ENCODE measurements at places on chromosomes 1 and 21.

DNA sequence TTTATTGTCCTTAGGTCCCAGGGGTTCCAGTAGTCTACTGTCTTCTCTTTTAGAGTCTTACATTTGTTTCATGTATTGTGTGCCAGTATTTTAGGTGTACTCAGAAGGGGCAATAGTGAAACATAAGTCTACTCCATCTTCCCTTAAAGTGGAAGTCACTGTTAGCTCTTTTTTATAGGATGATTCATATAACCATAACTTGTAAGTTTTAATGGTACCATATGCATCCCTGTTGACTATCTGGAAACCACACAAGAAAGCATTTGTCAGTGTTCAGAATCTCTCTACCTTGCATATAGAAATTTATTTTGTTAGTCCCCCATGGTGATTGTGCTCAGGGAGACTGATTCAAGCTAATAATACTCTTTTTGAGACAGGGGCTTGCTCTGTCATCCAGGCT lies 149.9 kb downstream of the HS2ST1 start:
- DNase-seq, result no peak

DNA sequence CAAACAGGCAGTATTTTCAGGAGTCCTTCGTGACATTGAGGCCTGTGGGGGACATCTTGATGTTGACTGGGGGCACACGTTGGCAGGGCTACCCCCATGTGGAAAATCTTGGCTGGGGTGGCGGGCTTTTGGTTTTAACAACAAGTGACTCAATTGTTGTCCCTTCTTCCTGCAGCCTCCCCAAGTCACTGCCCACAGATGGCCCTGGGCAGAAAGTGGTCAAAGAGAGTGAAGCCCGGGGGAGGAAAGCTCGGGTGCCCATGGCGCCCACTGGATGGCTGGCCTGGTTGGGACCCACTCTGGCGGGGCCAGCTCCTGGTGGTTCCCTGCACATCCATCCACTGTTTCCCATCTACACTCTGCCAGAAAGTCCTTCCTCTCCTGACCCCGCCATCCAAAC lies 24.6 kb upstream of the ZNF648 start:
- DNase-seq, result no peak

GRCh38 chr1:115652236-115652788 lies 10.5 kb downstream of the VANGL1 start:
- DNase-seq, result no peak

DNA sequence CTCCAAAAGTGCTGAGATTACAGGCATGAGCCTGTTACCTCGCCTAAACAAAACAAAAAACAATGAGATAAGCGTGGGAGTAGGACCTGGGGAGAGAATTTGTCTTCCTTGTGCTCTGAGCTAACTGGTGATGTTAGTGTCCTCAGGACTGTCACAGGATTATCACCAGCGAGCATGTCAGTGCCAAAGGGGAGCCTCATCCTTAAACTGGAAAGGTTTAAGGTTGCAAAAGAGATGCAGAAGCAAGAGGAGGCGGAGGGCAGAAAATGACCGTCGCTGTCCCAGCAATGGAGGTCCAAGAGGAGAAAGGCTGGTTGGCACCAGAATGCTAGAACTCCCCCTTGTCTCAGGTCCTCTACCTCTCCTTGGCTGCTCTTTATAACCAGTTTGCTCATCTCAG lies 3.9 kb downstream of the SYPL2 start:
- no peak for DNase-seq

DNA sequence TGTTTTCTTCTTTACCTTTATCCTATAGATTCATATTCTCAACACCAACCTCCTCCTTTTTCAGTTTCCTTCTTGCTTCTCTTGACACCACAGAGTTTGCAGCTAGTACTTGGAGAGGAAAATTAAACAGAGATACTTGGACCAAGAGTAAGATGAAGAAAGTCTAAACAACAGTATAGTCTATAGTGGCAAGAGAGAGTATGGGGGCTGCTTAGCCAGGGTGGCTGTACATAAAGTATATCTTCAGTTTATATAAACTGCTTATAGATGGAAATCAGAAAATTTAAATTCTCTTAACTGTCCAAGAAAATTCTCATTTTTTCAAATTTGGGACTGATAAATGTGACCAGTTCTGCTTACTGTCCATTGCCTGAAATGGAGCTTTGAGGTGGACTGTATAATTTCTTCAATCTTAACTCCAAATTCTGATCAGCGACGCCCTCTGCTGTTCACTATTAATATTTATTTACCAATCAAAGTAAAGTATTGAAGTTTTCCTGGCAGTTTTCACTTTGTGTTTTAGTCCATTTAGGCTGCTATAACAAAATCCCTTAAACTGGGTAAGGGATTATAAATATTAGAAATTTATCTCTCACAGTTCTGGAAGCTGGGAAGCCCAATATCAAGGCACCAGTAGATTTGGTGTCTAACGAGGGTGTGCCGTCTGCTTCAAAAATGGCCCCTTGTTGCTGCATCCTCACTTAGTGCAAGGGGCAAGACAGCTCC lies 14.8 kb upstream of the METTL18 start:
- DNase-seq, result no peak

GRCh38 chr1:108007531-108007930 lies 42.6 kb upstream of the VAV3 start:
- no peak for DNase-seq

DNA sequence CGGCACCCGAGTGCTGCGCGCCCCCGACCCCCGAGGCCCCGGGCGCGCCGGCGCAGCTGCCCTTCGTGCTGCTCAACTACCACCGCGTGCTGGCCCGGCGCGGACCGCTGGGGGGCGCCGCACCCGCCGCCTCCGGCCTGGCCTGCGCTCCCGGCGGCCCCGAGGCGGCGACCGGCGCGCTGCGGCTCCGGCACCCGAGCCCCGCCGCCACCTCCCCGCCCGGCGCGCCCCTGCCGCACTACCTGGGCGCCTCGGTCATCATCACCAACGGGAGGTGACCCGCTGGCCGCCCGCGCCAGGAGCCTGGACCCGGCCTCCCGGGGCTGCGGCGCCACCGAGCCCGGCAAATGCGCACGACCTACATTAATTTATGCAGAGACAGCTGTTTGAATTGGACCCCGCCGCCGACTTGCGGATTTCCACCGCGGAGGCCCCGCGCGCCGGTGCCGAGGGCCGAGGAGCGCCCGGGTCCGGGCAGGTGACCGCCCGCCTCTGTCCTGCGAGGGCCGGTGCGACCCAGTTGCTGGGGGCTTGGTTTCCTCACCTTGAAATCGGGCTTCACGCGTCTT lies 49.0 kb downstream of the SIM2 start:
- DNase-seq, result no peak

DNA sequence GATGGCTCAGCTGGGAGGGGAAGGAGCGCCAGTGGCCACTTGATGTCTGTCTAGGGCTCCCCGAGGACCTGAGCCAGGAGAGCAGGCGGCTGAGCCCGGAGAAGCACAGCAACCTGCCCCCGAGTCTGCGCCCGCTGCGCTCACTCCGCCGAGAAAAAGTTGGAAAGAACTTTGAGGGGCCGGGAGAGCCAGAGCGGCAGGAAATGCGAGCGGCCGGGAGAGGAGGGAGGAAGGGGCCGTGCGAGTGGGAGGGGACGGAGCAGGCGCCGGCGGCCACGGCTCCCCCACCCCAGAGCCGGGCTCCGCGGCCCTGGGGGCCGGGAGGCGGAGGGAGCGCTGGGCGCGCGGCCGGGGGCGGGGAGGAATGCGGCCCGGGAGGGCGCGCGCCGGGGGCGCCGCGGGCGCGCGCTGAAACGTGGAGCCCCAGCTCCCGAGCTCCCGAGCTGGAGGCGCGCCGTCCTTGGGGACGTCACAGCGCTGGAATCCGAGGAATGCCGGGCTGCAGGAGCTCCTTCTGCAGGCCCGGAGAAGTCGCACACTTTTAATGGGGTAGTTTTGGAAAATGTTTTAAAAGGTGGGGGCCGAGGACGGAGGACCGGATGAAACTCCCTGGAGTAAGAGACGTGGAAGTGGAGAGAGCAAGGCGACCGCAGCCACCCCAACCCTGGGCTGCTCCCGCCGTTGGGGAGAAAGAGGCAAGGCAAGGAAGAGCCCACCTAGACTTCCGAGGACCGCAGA lies at the start of gene PTPN14:
Gene PTPN14 (minus strand): TSS at position 167 of the 738 bp plus-strand sequence. CDS start 86,799 bp downstream, outside the sequence.
- no peak for DNase-seq

GRCh38 chr1:40431385-40431784 lies 18.9 kb upstream of the ZFP69B start:
- DNase-seq, result no peak

DNA sequence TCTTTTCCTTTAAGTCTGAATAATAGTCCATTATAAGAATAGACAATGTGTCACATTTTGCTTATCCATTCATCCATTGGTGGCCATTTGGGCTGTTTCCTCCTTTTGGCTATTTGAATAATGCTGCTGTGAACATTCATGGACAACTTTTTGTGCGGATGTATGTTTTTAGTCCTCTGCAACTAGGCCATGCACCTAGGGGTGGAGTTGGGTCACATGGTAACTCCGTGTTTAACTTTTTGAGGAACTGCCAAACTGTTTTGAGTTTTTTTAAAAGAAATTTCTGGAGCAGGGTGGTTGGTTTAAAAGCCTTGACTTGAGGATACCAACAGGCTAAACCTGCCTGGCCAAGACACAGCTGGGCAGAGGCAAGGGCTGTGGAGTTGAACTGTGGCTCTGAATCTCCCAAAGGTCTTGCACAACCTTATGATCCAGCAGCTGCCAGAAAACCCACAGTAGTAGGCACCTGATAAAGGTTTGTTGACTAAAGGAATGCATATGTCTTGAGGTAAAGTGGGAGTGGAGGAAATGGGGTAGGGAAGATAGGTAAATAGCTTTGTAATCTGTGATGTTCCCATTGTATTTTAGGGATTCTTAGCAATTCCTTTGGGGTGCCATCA lies 5.6 kb upstream of the RPTN start:
- no peak for DNase-seq

DNA sequence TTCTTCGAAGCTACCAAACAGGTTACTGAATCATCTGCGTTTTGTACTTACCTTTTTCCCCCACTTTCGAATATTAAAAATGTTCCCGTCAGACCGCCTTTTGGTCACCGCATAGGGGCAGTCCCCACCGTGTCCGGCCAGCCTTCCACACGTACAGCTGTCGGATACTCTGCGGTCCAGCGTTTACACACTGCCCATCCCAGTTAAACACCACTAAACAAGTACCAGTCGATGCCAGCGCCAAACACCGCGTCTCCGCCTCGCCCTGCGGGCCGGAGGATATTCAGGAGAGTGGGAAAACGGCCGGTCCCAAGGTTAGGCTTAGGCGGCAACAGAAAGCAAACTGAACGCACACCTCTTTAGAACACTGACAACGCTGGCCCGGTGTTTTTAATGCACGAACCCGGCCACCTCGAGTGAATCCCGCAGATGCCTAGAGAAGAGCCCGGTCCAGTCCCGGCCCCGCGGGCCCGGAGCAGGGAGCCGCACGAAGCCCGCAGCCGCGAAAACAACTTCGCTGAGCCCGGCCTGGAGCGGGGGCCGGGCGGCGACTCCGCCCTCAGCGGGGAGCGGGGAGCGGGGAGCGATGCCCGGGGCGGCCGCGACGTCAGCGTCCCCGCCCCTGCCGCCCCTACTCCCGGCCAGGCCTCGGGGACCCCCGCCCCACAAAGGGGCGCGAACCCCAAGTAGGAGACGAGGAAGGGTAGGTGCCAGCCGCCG lies 730 bp upstream of the PHF13 start:
- no peak for DNase-seq

DNA sequence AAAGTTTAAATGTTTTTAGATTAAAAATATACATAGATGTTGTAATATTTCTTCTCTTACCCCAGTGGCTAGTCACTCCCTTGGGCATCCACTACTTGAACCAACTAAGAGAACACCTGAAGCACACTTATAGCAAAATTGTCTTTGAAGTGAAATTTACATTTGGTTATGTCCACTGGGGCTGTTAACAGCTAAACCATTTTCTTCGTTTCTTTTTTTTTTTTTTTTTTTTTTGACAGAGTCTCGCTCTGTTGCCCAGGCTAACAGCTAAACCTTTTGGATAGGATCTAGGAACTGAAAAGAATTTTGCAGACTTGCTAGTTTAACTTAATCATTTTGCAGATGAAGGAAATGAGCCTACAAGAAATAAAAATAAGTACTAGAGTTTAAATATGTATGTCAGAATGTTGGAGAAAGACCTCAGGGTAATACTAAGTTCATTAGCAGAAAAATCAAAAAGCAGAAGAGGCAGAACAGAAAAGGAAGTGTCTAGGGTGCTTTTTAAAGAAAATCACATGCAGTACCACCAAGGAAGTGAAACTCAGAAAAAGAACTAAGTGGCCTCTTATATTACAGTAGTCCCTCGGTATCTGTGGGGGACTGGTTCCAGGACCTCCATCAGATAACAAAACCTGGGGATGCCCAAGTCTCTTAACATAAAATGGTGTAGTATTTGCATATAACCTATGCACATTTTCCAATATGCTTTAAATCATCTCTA lies 11.8 kb downstream of the DRAM2 start:
- no peak for DNase-seq

GRCh38 chr21:32813265-32813903 lies 41.8 kb upstream of the PAXBP1 start:
- DNase-seq, result no peak

DNA sequence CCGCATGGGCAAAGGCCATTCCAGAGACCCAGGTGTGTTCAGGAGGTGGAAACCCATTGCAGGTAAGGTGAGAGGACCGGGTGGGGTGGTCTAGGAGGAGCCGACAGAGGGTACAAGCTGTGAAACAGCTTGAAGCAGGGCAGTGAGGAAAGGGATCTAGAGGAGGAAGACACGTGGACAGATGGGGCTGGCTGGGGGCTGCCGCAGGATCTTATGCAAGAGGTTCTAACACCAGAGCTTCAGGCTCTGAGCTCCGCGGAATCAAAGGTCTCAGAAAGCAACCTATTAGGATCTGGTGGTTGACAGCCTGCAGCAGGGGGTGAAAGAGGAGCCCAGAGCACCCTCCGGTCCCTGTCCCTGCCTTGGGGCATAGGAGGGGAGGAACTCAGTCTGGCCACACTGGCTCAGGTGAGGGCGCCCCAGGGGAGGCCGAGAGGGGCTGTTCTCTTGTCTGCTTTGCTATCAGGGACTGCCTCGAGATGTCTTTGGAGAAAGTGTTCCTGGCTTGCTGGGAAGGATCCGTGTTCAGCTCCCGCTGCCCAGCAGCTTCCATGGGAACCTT lies 1.9 kb downstream of the TFF1 start:
- DNase-seq, result no peak

- no peak for DNase-seq
Observed at GRCh38 chr1:6870086-6870485, 84.8 kb downstream of the CAMTA1 start.

- no peak for DNase-seq
Observed at GRCh38 chr1:83583351-83584014, 415.4 kb downstream of the TTLL7 start.

DNA sequence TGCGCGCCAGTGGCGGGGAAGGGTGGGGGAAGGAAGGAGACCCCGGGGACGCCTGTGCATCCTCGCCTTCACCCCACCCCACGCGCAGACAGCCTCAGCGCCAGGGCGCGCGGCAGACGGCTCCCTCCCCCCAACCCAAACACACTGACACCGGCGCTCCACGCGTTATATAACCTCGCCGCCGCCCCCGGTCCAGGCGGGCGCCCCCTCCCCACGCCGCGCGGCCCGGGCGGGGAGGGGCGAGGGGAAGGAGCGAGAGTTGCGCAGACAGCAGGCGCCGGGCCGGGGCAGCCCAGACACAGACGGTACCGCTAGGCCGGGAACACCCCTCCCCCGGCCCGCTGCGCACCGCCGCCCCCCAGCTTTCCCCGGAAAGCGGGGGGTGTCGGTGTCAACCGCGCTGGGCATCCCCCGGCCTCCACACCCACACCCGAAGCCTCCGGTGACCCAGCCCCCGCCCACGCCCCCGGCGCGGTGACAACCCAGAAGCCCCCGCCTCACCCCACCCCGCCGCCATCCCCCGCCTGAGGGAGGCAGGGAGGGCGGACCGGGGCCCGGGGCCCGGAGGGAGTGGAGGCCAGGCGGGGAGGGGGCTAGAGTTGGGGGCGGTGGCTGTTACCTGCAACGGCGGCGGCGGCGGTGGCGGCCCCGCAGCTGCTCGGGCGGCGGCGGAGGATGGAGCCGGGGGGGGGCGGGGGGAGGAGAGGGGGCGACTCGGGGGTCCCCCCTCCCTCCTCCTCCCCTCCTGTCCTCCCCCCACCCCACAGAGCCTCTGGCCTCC lies 432 bp downstream of the AKT3 start:
- peak; percentile 56 for DNase-seq

Measured in T-cell (primary cell).